GM06990 (cell line): ENCODE measurements at places on chromosomes 11 and 22.

GRCh38 chr22:40726514-40726913, 47.2 kb downstream of the MCHR1 start:
- peak; percentile 29 for DNase-seq

GRCh38 chr22:23053912-23054530, 16.3 kb upstream of the GNAZ start:
- no peak for DNase-seq

DNA sequence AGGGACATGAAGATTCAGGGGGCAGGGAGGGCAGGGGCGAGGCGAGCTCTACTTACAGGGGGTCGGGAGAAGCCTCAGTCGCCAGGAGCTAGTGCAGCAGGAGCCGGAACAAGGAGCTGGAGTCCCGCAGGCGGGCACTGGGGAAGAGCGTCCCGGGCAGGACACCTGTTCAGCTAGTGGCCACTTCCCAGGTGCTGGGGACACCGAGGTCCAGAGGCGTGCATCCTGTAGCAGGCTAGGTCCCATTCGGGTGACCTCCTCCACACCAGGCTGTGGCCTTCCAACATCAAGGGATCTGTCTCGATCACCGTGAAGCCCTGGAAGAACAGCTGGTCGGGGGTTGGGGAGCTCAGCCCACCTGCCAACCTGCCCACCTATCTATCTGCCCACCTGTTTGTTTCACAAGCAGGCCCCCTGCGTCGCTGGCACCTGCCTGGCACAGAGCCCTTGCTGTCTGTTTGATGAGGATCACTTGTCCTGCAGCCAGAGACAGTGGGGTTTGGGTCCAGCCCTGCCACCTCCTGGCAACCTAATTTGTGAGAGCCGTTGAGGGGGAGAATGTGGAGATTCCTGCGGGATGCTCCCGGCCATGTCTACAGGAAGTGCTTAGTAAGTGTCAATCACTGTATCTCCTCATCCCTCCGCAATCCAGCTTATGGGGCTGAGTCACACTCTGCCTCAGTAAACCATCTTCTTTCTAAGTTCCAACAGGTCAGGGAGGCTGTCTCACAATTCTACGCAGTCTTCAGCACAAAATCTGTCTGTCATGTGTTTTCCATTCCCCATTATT, 940.9 kb downstream of the BRD1 start:
- no peak for DNase-seq

DNA sequence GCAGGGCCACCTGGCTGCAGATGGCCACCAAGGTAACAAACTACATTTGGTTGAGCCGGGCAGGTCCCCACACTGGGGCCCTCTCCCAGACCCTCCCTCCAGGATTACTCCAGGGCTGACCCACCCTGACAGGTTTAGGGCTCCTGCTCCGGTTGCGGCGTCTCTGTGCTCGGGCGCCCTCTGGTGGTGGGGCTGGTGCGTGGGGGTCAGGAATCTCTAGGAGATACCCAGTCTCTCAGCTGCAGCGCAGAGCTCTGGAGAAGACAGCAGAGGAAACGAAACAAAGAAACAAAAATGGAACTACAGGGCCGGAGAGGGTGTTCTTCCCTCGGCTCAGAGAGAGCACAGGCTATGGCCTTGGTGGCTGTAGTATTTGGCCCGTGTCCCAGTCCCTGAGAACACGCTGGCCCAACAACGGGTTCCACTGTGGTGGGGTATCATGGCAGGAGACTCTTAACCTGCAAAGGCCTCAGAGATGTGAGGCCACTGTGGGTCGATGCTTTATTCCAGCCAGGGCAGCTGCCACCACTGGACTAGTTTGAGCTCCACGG, 2.4 kb downstream of the C11orf96 start:
- DNase-seq = peak; percentile 38

DNA sequence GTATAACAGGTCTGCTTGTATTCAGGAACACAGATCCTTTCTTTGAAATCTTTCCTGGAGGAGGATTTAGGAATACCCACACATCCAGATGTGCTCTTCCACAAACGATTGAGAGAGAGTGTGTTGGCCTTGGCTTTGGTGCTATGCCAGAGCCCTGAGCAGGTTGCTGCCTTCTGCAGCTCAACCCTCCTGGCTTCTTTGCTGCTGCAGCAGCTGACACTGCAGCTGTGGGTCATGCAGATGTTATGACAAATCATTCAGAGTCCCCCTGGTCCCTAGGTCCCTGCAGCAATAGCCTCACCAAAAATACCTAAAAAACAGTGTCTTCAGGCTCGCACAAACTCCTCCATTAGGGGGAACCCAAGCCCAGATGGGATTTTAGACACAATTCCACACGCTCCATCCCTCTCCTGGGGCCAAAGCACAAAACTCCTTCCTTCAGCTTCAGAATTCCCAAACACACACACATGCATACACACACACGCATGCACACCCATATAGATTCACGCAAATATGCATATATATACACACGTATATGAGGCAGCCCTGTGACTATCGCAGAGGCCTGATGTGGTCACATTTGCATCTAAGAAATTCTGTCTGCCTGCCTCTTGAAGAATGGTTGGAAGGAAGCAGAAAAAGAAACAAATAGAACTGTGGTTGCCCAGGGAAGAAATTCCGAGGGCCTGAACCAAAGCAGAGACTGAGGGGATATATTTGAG, 35.4 kb downstream of the SLN start:
- no peak for DNase-seq

DNA sequence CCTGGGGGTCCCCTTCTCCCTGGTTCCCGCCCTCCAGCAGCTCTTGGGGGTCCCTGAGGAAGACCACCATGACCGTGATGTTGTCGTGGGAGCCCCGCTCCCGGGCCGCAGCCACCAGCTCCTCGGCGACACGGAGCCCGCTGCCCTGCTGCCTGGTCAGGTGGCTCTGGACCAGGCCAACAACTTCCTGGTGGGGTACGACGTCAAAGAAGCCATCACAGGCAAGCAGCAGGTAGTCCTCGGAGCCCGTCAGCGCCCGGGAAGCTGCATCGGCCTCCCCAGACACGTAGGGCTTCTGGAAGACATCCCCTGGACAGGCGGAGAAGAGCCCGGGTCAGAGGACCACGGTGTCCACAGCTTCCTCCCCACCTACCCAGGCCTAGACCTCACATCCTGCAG, 29.5 kb downstream of the PPM1F start:
- DNase-seq = no peak

- DNase-seq = no peak
Measured at GRCh38 chr22:35443790-35444684, 44.1 kb downstream of the MCM5 start.

GRCh38 chr11:84870486-84870885, 756.7 kb downstream of the DLG2 start:
- no peak for DNase-seq

DNA sequence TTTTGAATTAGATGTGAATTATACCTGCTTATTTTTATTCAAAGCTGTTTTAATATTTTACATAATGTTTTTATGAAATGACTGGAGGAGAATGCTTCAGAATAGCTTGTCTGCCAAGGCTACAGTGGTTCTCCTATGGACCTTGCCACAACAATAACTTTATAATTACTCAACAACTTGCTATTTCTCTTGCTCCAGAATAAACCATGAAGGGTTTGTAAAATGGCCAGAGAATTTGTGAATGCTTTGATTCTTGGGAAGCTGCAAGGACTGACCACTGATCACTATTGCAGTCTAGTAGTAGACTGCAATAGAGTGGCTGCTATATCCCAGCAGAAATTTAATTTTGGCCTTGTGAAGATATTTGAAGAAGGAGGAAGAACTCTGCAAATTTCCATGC, 199.7 kb downstream of the FAT3 start:
- no peak for DNase-seq

- DNase-seq = no peak
Measured at GRCh38 chr11:31761636-31762035, 49.5 kb downstream of the PAX6 start.

GRCh38 chr22:49929994-49930575, 11.7 kb downstream of the CRELD2 start:
- DNase-seq = no peak

DNA sequence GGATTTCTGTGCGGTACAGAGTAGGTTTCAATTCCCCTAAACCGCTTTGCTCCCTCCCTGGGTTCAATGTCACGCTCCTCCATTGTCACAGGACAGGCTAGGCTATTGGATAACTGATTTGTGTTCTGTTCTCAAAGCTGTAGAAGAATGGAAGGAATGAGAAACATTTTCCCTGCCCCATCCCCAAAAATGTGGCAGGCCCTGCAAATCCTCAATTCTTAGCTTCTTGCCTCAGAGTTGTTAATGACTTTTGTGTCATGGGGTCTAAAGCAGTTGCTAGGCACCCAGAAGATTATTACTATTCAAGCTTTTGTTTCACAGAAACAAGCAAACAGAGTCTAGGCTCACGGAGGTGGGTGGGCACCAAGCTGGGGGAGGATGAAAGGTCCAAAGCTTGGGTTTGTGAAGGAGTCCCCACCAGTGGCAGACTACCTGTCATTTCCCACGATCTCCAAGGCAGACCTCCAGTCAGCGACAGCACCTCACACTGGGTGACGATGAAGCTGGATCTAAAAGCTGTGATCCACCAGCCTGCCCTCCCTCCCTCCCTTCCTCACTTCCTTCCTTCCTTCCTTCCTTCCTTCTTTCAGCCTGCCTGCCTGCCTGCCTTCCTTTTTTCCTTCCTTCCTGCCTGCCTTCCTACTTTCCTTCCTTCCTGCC, 1080.2 kb downstream of the OPCML start:
- no peak for DNase-seq

DNA sequence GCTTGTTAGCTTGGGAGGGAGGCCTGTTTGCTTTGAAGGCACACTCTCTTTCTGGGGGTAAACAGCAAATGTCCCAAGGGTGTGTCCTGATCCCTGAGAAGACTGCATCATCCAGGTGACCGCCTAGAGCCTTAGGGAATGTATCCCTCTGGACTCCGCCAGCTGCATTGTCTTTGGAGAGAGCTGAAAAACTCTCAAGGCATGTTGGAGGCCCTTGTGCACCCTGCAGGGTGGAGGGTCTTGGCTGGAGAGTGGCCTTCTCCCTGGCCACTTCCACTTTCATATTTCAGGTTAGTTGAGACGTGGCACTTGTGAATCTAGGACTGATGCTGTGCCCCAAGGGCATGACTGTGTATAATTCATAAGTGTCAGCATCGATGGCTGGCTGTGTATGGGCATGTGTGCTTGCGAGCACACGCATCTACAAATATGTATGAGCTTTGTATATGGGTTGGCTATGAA, 70.6 kb downstream of the ZBTB16 start:
- DNase-seq = no peak

- no peak for DNase-seq
Measured at GRCh38 chr11:18459634-18460033, 4.0 kb downstream of the LDHAL6A start.

DNA sequence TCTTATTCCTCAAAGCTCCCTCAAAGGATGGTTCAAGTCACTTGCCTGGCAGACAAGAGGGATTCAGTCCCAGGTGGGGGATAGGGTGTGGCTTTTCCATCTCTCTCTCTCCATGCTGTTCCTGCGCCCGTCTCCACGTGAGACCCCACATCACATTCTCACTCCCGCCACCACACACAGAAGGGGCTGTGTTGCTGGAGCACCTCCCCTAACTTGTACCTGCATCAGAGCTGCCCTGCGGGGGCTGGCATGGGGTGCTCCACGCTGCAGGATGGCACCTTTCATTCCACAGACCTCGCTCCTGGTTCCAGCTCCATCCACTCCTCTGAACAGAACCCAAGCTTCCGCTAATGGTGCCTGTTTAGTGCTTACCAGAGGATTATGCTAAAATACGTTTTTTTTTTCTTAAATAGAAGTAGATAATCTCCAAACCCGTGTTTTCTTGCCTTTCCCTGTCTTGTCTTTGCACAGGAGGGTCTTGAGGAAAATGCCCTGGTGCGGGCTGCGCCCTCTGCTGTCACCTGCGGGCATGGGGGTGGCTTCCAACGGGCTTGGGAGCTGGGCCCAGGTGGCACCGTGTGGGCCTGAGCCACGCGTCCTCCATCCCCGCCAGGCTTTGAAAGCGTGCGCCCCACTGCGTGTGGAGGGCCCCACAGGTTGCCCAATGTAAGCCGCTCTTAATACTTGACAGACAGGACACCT, 985.6 kb downstream of the BRD1 start:
- DNase-seq = no peak

DNA sequence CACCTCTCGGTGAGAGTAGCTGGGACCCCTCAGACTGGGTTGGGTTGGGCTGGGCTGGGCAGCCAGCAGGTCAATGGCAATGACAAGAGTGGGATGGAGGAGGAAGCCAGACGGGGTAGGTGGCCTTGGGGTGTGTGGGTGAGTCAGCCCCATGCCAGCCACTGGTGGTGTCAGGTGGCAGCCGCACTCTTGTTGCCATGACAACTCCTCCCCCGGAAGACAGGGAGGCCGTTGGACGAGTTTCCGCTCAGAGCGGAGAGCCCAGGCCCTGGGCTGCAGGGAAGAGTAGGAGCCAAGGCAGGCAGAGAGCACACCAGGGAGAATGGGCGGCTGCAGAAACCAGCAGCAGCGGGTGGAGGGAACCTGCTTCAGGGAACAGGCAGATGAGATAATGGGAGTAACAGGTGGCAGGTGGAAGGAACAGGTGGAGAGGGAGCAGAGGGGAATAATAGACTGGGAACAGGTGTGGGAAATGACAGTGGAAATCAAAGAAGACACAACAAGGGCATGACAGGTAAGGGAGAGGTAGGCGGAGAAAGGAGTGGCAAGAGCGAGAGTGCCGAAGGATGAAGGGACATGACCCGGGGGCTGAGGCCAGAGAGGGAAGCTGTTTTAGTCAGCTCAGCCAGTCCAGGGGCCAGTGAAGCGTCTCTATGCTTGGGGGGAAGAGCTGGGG, 8.7 kb downstream of the SPTBN2 start:
- no peak for DNase-seq

DNA sequence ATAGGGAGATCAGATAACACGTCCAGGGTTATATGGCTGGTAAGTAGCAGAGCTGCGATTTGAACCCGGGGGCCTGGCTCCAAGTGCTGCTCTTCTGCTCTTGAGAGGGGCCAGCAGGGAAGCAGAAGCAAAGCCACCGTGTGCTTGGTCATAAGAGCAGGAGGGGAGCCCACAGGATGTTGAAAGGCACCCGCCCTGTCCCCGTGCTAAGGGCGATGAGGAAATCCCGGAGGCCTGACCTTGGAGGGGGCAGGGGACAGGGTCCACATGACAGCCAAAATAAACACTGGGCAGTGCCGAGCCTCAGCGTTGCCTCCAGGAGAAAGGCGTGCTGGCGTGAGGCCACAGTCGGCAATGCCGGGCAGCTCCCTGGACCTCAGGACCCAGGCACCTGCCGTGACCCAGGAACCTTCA, 28.8 kb downstream of the TOM1 start:
- no peak for DNase-seq

DNA sequence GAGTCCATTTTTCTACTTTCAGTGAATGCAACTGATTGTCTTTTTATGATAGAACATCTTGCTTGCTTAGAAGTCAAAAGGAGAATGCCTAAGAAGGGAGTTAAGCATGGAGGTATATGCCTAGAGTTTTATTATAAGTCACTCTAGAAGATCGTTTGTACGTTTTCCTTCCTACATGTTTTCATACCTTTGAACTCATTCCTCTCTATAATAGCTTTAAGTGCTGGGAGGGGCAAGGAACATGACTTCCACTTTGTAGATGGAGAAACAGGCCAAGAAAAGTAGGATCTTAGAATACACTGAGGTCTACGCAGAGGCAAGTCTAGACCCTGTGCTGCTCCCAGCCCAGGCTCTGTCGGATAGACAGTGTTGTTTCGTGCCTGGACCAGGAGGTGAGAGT, 114.3 kb downstream of the ZBTB16 start:
- no peak for DNase-seq
